Spinal cord (tissue), 10 donors: ENCODE measurements at places on chromosomes 2 and 18. TPM values are rescaled to one million over a fixed set of nuclear protein-coding genes. Genes with fewer than 3 reads are reported as not detected.

DNA sequence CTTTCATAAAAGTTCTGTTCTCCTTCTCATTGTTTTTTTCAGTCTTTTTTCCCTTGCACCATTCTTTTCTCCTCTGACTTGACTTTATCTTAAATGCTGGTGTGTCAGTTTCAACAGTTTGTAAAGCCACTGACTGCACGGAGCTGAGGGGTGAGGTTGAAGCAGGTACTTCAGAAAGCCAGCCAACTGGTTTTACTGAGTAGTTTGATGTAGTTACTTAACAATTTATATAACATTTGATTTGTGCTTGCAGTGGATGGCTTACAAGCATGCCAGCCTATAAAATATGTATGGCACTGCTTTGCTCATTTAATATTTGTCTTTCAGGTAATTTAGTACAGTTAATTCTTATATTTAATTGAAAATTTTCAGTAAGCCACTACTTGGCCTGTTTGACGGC, 55.4 kb downstream of the FAM171B start:
- DNase-seq, result no peak

DNA sequence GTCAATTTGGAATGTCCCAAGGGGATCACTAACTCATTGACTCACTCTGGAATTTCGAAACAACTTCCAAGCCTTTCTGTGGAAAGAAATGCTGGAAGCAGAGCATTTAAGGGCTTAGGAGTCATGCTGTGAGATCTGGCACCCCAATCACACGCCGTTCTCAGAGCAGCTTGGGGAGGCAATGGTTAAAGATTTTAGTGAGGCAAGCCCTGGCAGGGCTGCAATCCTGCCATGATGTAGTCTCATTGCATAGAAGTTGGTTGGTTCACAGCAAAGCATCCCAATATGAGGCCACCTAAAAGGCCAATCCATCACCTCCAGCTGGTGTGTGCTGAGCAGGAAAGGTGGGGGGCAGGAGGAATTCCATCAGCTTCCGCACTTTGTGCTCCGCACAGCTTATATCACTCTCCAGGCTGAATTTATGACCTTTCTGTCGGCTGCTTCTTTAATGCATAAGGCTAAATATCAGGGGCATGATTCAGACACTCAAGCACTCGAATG, 1043.9 kb upstream of the POU3F3 start:
- peak; percentile 3 for DNase-seq

DNA sequence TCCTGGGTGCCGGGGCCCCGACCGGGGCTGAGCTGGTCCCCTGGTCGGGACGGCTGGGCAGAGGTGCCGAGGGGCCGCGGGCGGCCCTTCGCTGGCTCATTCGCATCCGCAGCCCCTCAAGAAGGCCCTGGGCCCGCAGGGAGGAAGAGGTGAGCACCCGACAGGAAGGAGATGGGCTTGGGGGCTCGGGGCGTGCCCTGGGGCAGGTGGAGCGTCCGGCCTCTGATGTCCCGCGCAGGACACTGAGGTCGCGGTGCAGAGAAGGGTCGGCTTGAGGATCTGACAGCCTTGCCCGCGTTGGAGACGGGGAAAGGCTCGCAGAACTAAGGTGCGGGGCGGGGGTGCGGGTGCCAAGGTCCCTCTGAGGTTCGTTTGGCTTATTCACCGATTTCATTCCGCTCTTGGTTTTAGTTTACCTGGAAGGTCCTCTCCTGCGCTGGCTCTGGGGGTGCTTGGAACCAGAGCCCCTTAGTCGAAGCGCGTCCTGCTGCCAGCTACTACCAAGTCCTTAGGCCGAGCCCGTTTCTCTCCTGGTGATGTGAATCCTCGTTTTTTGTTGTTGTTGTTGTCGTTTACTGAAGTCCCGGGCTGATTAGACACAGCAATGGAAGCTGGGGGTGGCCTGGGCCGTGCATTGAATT, 18.9 kb upstream of the CD8A start:
- peak; percentile 48 for DNase-seq

Gene KLHL30
- total RNA-seq, result 0.28 TPM

Gene CAVIN2
- total RNA-seq, result 82.2 TPM

- DNase-seq, result no peak
Observed at GRCh38 chr18:50719471-50720324, 100.1 kb downstream of the MRO start.

DNA sequence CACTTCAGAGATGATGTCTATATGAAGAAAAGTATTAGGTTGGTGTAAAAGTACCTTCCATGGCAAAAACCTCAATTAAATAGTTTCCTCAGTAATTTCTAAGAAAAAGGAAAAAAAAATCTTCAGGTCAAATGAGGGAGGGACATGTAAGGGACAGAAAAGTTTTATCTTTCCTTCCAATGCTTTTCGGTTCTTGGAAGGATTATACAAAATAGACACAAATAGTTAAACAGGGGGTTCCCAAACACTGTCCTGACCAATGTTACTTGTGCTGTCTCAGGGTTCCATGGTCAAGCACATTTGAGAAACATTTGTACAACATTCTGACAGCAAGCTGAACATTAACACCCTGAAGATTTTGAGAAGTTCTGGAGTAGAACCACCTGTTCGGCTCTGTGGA, 22.0 kb downstream of the ERMN start:
- no peak for DNase-seq

DNA sequence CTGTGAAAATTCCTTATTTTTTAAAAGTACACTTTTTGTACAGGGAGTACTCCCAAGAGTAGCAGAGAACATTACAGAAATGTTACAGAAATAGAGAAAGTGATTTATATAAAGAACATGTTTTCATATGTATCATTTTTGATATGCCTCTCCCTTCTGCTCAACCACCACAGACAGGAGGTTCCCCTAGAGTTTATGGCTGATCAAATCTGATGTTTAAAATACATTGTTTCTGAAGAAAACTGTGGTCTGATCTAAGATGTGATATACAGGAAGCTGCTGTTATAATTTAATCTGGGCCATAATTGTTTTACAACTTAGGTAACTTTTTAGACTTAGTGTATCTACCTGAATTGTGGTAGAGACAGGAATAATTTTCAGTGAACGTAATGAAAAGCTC, 37.0 kb downstream of the STAT4 start:
- DNase-seq, result no peak

GRCh38 chr2:201938156-201938775, 95.4 kb upstream of the FZD7 start:
- no peak for DNase-seq

GRCh38 chr18:29979881-29980280, 1062.7 kb downstream of the DSC3 start:
- DNase-seq, result no peak

DNA sequence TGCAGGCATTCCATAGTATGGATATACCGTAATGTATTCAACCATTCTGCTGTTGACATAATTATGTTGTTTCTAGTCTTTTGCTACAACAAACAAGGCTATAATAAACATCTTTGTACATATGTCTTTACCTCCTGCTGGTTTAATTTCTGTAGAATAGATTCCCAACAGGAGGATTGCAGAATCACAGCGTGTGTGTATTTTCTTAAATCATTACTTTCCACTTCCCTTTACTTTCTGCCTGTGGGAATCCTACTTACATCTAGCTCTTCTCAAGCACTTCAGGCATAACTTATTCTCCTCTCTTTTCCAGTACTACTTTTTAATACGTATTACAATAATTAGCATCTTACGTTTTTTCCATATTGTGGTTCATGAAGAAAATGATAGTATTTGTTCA, 13.0 kb upstream of the RIOK3 start:
- DNase-seq, result no peak

Gene FAP
- total RNA-seq, result 27.6 TPM

DNA sequence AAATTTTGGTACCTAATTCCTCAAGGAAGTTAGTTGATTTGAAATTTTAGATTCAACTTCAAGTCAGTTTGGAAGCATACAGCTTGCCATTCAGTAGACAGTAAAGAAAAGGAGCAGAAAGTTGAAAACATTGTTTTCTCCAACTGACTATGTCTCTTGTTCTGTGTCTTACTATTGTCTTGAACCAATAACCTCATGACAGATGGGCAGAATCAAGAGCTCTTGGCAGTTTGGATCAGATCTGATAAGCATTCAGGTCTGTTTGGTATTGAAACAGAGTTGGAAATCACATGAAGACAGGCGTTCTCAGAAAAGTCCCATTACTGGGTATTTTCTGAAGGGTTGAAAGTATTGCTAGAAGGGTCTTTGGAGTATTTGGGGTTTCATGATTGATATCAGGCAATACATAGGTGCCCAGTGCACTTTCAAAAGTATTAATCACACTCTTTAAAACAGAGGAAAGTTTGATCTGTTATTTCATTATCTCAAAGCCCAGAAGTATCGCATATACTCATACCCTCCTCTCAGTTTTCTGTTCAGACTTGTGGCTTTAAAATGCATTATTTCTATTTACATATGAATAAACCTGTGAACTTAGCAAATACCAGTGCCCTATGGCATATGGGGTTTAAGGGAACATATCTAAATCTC, 428.4 kb upstream of the ZEB2 start:
- DNase-seq, result no peak

DNA sequence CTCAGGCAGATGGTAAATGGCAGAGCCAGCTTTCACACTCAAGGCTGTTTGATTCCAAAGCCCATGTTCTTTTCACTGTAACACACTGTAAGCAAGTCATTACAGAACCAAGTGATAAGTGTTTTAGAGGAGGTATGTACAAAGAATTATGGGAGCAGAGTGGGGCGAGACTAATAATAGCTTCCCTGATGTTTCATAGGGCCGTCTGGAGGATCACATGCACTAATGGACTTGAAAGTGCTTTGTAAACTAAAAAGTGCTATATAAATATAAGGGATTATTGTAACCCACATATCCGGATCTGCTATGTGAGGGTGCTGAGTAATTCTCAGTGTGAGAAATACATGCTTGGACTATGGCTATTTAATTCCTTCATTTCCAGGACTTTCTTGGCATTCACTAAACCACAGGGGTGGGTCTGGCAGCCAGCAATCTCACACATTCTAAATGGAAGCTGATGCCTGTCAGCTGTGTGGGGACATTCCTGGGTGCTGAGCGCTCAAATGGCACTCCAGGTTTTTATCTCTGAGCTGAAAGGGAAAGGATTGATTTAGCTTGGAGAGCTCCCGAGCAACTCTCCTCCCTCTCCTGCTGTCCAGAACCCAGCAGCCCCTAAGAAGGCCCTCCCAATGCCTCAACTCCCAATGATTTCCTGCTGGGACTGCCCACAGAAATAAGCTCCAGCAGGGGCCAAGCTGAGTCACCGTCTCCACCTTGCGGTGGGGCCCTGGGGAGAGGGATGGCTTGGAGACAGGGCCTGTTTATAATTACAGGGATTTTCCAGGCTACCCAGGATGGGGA, 222.8 kb downstream of the SOX11 start:
- peak; percentile 78 for DNase-seq

Gene SLC14A1
- 2.0 TPM for total RNA-seq

Gene REG3G
- not detected for total RNA-seq

DNA sequence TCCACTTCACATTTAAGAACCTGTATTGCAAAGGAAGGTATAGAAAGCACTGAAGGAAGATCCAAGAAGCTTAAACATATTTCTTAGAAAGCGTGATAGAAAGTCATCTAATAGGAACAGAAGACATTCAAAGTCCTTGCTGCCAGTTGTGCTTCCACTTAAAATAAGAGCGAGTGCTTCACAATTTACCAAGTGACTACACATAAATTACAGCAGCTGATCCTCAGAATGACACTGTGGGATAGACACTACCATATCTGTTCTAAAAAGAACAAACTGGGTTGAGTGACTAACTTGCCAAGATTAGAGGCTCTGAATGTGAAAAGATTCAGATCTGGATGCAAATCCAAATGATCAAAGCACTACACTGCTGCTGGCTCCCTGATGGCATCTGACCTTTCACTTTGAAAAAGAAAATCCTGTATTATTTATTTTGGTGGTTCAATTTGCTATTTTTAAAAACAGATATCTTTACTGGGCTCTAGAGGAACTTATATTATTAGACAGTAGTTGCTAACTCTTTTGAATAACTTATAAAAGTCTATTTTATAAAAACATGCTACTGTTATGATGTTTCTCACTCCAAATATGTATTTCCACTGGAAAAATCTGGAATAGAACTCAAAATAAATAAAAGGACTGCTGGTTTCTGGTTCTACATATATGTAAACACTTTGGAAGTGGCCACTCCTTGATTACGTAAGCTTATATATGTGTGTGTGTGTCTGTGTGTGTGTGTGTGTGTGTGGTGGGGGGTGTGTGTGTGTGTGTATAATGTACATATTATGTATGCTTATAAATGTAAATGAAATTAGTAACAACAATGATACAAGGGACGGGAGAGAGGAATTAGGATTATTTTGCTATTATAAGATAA, 57.4 kb downstream of the KIDINS220 start:
- no peak for DNase-seq

Gene RUFY4
- 0.06 TPM for total RNA-seq

DNA sequence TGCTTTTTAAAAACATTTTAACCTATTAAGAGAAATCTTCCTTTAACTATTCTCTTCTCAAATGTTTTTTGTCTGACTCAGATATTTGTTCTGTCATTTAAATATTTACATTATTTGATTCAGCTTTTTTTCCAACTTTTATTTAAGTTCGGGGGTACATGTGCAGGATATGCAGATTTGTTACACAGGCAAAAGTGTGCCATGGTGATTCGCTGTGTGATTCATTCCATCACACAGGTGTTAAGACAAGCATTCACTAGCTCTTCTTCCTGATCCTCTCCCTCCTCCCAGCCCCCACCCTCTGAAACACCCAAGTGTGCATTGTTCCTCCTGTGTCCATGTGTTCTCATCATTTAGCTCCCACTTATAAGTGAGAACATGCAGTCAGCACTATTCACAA, 19.4 kb downstream of the SP100 start:
- DNase-seq, result no peak

GRCh38 chr18:36594621-36595020, 234.2 kb downstream of the TPGS2 start:
- DNase-seq, result no peak

- no peak for DNase-seq
Observed at GRCh38 chr18:53819174-53819573, 405.3 kb downstream of the MBD2 start.

- no peak for DNase-seq
Observed at GRCh38 chr2:215738351-215738750, 275.0 kb downstream of the MREG start.

Gene UGT1A7
- total RNA-seq, result not detected

Gene LRRC30
- total RNA-seq, result not detected

Gene CCDC68
- 12.6 TPM for total RNA-seq

DNA sequence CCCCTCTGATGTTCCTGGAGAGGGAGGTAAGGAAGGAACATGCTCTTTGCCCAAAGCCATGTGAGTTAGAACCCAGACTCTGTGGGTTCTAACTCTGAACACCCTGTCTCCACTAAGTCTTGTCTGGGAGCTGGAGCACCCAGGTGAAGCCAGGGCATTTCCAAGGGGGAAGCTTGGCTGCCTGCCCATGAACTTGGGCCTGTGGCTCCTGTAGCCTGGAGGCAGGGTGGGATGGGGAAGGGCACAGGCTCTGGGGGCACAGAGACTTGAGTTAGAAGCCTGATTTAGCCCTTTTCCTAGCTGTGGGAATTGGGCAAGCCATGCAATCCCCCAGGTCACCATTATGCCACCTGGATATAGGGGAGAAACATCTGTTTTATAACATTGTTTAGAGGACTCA, 65.2 kb downstream of the LBH start:
- DNase-seq, result no peak

GRCh38 chr2:236968880-236969534, 116.7 kb upstream of the COPS8 start:
- no peak for DNase-seq
